ENCODE measurements at places on chromosomes 5 and 9.

DNA sequence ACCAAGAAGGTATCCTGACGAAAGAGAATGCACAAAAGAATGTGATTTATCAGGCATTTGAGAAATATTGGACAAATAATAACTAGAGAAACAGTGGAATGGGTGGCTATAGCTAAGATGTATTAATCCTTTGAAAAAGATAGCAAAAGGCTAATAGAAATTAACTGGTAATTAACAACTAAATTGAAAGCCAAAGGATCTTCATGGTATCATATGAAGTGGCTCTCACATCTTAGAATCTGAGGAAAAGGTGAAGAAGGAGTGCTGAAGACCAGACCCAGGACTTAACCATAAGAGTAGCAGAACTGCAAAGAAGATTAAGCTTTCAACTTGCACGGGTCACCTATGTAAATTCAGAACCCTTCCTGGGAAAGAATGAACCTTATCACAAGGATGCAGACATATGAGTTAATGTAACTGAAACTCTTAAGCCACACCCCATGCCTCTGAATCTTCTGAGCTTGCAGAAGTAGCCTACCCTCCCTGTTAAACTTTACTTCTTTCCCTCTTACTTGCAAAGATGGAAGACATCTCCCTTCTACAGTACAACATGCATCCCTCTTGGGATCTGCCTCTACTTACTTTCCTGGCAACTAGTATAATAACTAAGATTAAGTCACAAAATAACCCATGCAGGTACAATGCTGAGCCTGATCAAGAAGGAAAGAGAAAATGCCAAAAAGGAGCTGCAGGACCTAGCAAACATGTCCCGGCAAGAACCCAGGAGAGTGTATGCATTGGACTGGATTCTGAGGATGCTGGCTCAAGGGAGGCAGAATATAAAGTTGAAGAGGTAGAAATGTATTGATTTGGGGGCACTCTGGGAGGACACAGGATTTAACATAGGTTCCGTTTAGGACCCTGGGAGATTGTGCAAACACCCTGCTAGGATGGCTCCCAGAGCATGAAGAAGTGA, 395.5 kb upstream of the SLC30A5 start:
- no peak for DNase-seq

DNA sequence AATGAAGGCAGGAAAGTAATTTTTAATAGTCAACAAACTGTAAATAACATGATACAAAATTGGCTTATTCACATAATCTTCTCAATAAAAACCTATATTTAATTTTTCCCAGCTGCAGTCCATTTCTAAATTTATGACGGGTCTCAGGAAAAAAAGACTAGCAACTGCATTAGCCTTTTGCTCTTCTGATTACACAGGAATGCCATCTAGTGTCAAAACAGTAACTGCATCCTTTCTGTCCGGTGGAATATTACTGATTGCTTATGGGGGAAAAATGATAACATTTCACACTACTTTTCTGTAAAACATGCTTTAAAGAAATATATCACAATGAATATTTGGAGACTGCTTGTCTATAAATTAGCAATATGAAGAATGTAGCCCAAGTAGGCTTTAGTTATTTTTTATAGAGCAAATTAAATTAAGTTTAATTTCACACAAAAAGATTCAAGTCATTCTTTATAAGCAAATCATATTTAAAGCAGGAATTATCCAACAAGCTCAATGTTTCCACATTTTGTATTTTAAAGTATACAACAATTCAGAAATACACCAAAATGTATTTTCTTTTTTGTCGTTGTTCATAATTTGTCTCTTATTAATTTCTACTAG, 534.7 kb downstream of the CDH10 start:
- no peak for DNase-seq

- no peak for DNase-seq
These were observed 5.1 kb upstream of the C5orf46 start for GRCh38 chr5:147911427-147911826.

- no peak for DNase-seq
These were observed 283.9 kb upstream of the ADAMTSL1 start for GRCh38 chr9:18189871-18190670.

- DNase-seq = no peak
These were observed 69.8 kb upstream of the DAB2 start for GRCh38 chr5:39494534-39494933.

DNA sequence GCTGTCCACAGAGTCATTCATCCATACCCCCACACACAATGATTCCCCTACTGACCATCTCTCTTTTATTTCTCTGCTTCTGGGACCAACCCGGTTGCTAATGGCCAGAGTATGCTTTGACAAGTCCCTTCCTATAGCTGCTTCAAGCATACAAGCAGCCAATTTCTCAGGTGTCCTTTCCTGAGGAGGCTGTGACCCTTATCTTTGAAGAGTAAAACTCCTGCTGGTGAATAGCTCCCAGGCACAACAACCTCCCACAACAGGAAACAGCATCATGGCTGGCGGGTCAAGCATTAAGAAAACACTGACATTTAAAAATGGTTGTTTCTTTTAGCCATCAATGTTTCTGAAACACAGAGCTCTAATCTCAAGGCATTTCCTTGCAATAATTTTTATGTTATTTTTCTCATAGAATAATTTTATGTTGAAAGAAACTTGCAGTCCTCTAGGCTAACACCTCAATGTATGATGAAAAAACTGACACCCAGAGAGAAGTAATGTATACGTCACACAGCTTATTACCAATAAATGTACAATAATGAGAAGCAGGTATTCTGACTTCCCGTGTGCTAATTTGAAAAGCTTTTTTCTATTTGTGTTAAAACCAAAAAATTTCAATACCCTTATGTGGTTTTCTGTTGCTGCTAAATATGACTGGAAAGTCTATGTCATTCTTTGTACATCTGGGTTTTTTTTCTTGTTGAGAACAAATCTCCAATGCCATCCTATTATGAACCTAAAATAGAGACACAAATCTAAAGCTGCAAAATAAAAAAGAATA, 7.5 kb upstream of the PAM start:
- no peak for DNase-seq

DNA sequence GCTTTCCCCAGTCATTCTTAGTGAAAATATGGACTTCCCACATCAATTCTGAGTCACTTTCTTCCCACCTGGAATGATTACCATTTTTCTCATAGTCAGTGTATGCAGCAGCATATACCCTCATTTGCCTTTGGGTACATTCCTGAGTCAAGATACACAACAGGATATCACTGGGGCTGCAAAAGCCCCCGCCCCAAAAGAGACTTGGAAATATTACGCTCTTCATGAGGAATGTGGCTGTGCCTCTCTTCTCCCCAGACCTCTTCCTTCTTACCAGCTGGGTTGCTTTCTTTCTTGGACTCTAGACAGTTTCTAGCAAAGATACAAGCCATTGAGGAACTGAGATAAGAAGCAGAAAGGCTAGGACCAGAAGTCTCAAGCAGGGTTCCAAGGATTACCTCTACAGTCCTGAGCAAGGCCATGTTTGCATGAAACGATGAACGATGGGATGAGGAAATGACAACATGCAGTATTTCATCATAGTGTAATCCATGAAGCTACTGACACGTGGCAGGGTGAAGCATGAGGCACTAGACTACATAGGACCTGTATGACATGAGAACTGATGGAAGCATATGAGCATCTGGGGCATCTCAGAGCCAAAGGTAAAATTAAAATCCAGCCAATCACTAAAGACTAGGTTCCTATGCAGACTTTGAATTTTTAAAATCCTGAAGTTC, 218.1 kb downstream of the RAB3C start:
- no peak for DNase-seq

DNA sequence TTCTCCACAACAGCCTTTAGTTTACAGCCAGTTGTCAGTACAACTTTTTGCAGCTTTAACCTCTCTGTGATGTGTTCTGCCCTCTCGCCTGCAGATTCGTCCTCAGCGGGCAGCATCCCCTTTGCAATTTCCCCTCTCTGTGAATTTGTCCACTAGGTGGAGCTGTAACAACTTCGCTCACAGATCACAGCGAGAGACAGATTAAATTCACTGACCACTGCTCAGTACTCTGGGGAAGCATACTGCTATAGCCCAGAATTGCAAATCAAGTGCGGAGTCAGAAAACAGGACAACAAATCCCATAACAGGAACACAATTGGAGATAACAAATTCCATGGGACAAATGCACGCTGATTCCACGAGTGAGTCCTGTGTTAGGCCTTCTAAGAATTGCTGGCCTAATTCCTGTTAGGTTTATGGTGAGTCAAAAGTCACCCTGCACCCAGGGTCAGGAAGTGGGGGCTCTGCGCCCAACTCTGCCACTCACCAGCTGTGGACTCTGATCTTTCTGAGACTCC, 2124.9 kb downstream of the MAT2B start:
- no peak for DNase-seq

GRCh38 chr9:123356851-123357742, 1.1 kb downstream of the CRB2 start:
- no peak for DNase-seq

DNA sequence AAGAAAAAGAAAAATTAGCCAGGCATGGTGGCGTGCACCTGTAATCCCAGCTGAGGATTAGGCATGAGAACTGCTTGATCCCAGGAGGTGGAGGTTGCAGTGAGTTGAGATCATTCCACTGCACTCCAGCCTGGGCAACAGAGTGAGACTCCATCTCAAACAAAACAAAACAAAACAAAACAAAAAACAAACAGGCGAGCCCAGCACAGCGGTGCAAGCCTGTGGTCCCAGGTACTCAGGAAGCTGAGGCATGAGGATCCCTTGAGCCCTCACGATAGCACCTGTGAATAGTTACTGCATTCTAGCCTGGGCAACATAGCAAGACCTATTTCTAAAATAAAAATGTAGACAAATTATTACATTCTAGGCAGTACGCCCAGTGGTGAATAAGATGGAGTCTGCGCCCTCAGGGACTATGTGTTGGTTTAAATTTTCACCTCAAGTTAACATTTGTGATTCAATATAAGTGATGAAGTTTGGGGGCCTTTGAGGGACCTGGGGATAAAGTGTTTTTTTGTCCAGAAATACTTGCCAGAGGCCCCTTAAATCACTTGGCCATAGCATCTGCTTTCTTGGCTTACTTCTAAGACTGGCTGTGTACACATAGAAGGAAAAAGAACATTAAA, 3.4 kb upstream of the GAPVD1 start:
- no peak for DNase-seq

DNA sequence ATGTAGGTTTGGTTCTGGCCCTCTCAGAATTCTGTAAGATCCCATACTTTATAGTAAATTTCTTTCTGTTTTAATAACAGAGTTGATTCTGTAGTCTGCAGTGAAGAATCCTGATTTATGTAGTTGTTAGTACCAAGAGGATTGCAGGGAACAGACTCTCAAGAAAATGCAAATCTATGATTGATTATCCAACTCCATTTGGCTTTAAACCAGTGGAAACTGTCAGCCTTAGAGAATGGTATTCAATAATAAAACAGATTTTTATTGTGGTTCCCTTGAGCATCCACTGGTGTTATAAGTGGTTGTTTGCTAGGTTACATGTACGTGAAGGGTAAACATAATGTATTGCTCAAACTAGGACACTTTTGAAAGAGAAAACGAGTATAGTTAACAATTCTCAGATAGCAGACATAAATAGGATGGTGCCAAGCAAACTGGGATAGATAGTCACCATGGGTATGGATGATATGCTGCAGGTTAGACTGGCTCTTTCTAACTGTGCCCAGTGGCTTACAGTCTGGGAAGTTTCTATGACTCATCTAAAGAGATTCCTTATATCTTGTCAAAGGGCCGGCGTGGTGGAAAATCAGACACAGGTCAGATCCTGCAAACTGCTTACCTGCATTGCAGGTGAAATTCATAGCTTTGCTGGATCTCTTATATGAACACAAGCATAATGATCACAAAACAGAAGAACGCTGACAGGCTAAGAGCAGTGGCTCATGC, 41.7 kb upstream of the RPS23 start:
- DNase-seq = no peak

DNA sequence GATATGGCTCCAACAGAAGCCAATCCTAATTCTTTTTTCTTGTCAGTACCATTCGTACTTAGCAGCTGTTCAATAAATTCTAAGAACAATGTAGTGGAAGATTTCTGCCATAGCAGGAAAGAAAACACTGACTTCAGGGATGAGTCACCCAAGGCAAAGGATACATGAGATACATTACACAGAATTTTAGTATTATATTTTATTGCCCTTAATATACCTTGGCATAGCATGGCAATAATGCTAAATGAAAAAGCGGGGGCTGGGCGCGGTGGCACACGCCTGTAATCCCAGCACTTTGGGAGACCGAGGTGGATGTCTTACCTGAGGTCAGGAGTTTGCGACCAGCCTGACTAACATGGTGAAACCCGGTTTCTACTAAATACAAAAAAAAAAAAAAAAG, 619.1 kb upstream of the DAB2 start:
- DNase-seq = no peak

DNA sequence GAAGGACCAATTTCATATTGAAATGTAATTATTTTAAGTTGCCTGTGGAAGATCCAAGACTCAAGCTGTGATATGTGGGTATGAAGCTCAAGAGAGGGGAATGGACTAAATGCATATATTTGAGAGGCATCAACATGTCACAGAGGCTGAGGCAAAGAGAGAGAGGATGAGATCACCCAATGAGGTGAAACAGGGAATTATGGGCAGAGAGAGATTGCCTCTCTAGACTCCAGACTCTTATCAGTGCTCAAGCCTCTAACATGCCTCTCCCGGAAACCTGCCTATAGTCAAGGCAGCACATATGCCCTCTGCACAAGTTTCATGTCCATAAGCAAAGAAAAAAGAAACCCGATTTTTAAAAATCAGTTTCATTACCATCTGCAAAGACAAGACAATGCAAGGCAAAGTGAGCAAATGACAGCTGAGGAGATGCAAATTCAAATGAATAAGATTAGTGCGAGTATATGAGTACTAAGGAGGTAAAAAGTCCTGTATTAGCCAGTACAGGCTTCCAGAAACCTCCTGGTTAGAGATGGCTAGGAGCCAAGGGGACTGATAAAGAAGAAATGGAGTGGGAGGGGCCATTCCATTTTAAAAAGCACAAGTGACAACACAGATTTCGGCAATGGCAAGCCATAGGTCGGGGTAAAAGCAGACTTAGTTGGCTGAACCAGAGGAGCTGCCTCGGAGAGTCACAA, 9.4 kb downstream of the APTX start:
- DNase-seq = no peak

DNA sequence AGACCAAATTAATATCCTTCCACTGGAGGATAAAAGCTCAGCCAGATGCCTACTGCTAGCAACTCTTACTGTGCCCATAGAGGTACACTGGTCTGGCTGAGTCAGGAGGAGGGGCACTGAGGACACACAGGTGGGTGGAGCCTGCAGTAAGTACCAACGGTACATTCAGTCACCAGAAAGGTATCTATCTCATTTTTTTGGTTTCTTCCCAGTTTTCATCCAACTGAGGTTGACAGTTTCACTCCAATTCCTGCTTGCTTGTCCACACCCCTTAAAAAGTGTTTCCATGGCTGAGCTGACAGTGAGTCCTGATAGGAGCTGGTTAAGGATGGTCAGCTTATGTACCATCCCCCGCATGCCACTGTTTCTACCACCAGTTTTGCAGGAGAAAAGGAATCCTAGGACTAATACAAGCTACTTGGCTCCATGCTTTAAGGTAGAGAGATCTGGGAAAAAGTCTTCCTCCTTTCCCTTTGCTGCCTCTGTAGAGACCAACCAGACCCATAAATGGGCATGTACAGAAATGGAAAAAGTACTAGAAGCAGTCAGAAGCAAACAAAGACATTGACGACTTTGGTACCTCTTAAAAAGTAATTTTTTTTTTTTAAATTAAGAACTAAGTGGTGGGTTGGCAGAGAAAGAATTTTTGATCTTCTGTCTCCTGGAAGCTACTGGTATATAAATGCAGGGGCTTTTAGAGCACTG, 3.2 kb downstream of the ELL2 start:
- no peak for DNase-seq

- no peak for DNase-seq
These were observed 26.6 kb downstream of the WNT8A start for GRCh38 chr5:138110266-138110963.

- no peak for DNase-seq
These were observed 674.6 kb upstream of the ZNF608 start for GRCh38 chr5:125421006-125421405.
